ENCODE measurements at places on chromosomes 3 and 15.

DNA sequence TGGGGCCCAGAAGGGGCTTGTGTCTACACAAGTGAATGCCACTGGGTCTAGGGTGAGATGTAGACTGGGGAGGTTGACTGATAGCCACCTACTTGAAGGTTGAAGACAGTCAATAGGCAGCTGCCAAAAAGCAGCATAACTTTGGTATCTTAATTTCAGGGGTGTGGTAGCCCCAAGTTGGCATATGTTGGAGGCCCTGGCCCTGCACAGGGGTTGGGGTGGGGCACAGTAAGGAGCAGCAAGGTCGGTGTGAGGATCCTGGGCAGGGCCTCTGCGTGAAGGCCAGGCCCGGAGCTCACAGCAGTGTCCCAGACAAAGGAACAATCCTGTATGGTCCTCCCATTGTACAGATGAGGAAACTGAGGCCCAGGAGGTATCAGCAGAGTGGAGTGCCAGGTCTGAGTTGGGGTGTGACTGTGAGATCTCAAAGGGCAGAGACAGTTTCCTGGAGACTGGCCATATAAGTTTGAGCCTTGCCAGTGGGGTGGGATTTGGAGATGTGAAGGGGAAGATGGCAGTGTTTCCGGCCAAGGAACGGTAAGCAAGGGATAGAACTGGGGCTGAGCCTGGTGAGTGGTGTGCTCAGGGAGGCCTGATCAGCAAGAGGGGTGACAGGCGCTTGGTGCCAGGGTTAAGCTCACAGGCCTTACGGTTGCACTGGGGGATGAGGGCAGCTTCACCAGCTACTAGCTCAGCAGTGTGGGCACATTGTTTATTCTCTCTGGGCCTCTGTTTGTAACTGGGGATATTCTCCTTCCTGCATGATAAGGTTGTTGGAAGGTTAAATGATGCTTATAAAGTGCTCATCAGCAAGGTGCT lies 1.7 kb downstream of the KLHL40 start:
- DNase-seq = no peak

DNA sequence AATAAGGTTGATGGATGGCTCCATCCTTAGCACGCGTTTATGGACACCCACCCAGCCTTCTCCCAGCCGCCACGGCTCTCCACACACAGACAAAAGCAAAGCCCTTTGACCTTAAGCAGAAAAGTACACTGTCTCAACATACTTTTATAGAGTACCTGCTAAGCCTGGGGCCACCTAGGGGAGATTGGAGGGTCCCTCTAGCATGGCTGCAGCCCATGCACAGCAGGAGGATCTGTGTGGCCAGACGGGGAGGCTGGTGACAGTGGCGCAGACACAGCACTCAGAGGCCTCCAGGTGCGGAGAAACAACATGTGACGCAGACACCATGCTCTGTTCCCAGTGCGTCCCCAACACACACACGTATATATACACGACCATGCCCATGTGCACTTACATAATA lies 174.9 kb downstream of the XXYLT1 start:
- DNase-seq = no peak

GRCh38 chr3:56704706-56705105 lies 21.6 kb upstream of the TASOR start:
- DNase-seq = no peak

GRCh38 chr3:73207946-73208440 lies 146.5 kb downstream of the EBLN2 start:
- no peak for DNase-seq

DNA sequence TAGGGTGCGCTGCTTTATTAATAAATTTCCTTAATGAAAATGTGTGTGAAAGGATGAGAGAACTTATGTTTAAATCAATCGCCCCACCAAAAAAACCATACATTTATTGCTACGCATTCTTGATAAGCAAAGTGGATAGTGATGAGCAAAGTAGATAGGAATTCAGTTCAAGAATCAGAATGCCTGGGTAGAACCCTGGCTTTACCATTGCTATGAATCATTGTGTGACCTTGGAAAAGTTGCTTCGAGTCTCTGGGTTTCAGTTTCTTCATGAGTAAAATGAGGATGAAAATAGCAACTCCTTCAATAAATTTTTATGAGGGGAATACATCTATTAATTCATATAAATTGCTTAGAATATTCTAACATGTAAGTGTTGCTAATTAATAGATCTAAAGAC lies 2.6 kb upstream of the ALCAM start:
- no peak for DNase-seq

GRCh38 chr3:196868297-196868661 lies 559 bp downstream of the SENP5 start:
- DNase-seq = no peak

- no peak for DNase-seq
Measured at GRCh38 chr15:50531766-50532165, 14.7 kb downstream of the USP50 start.

Data from stimulated activated CD4-positive, alpha-beta T cell treated with anti-CD3 and anti-CD28 coated beads, TNF-alpha, amount 100 ng/mL, for 48 hours (primary cell).